Skeletal muscle cell (primary cell): ENCODE measurements at places on chromosomes 4 and X.

- no peak for DNase-seq
Measured at GRCh38 chrX:9267415-9267814, 197.4 kb upstream of the TBL1X start.

- DNase-seq: no peak
Measured at GRCh38 chrX:39869846-39870601, 227.7 kb downstream of the BCOR start.

- DNase-seq: no peak
Measured at GRCh38 chrX:31545726-31546125, 473.9 kb upstream of the FTHL17 start.

- DNase-seq: no peak
Measured at GRCh38 chr4:74625981-74626380, 168.3 kb downstream of the BTC start.
